Psoas muscle (tissue), 8 donors: ENCODE measurements at places on chromosomes 11 and 22.

DNA sequence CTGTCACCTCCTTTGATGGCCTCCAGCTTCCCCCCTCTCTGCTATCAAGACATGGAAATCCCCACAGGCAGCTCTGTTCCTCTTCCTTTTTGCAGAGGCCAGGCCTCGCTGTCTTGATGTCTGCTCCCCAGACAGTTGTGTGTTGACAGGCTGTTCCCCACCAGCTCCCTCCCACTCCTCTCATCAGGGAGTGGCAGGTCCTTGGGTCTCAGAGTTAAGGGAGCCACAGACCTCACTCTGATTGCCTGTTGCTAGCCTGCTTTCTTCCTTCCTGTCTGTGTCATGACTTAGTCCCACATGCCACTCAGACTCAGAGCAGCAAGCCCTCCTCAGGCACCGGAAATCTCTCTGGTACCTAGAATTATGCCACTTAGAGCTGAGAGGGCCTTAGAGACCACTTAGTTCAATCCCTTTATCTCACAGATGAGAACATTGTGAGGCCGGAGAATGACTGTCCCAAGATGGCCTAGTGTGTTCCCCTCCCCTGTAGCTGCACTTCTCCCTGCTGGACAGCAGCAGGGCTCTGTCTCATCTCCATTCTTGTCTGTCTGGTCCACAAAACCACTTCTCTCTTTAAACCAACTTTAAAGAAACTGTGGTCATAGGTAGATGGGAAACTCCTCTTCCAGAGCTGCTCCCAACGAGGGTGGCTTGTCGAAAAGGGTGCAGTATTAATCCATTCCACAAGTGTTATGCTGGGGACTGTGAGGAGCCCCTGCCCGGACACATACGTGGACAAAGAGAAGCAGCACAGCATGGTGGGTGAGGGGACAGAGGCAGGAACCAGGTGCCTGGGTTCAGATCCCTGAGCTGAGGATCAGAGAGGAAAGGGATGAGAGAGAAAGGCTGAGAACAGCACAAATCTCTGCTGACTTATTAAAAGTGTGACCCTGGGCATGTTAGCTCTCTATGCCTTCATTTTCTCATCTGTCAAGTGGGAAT, 4.2 kb downstream of the AMPD3 start:
- no peak for DNase-seq
- H3K27me3 ChIP-seq: no peaks in the 10 kb centered on the region
- no peak overlapping the region for H3K27ac ChIP-seq
- peak overlapping the region; percentile 75 for H3K4me3 ChIP-seq
- peaks cover 25% of the 10 kb centered on the region for H3K4me1 ChIP-seq
- H3K36me3 ChIP-seq: peaks cover 68% of the 10 kb centered on the region

- H3K27me3 ChIP-seq: no peaks in the 10 kb centered on the region
- no peak overlapping the region for H3K4me3 ChIP-seq
- no peaks in the 10 kb centered on the region for H3K4me1 ChIP-seq
Observed at GRCh38 chr11:69311767-69312385, 17.9 kb downstream of the MYEOV start.

GRCh38 chr11:111452817-111453552, 59.2 kb downstream of the BTG4 start:
- H3K4me1 ChIP-seq: peaks cover 9% of the 10 kb centered on the region
- no peaks in the 10 kb centered on the region for H3K27me3 ChIP-seq
- DNase-seq: no peak
- H3K27ac ChIP-seq: no peak overlapping the region
- no peak overlapping the region for H3K4me3 ChIP-seq

DNA sequence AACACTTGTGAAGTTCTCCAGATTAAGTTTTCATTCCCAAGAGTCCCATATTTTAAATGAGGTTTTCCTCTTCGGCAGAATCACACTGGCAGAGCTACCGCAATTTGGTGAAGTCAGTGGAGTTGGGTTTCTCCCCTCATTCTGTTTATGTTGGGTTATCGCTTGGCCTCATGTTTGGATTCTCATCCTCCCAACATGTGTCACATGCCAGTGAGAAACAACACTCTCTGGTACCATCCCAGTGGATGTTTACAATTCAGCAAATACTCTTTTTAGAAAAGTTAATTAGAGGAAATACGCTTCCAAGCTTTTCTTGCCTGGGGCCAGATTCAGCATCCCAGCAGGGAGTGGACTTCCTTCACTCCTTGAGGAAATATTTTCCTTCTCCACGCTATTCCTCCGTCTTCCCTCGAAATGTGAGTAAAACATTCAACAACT, 2.1 kb downstream of the PAMR1 start:
- H3K27ac ChIP-seq: no peak overlapping the region
- no peaks in the 10 kb centered on the region for H3K4me1 ChIP-seq
- no peak for DNase-seq
- no peaks in the 10 kb centered on the region for H3K27me3 ChIP-seq

- H3K27ac ChIP-seq: peak overlapping the region; percentile 11
- no peak for DNase-seq
- peaks cover 10% of the 10 kb centered on the region for H3K4me1 ChIP-seq
- no peak overlapping the region for H3K4me3 ChIP-seq
- H3K36me3 ChIP-seq: peaks cover 79% of the 10 kb centered on the region
Observed at GRCh38 chr11:11948242-11948947, 60.0 kb downstream of the DKK3 start.

GRCh38 chr22:30289980-30290313, 642 bp upstream of the CASTOR1 start:
- peak overlapping the region; percentile 76 for H3K27ac ChIP-seq
- H3K36me3 ChIP-seq: peaks cover 13% of the 10 kb centered on the region
- H3K27me3 ChIP-seq: no peaks in the 10 kb centered on the region
- peaks cover 22% of the 10 kb centered on the region for H3K4me1 ChIP-seq
- peak overlapping the region; percentile 94 for H3K4me3 ChIP-seq

DNA sequence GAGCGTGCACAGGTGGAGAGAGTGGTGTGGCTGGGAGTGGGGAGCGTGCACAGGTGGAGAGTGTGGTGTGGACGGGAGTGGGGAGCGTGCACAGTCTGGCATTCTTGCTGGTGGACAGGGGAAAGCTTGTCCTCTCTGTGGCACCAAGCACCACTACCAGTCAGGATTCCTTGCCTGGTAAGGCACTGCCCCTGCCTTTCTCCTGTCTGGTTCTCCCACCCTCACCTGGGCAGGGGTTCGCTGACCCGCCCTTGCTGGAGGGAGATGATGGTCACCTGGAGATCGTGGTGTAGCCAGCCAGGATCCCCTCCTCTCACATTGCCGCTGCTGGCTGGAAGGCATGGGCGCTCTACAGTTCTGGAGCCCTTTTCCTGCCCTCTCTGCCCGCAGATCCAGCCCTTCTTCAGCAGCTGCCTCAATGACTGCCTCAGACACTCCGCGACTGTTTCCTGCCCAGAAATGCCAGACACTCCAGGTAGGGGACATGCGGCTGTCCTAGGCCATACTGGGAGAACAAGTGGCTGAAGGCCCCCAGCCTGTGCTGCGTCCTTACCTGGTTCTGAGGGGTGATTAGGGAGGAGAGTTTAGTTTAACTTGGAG, 16.7 kb downstream of the TMEM121B start:
- peaks cover 39% of the 10 kb centered on the region for H3K36me3 ChIP-seq
- H3K27me3 ChIP-seq: peaks cover 2% of the 10 kb centered on the region
- H3K4me1 ChIP-seq: no peaks in the 10 kb centered on the region
- no peak for DNase-seq
- H3K4me3 ChIP-seq: no peak overlapping the region

GRCh38 chr11:2758751-2759150, 59.0 kb upstream of the KCNQ1OT1 start:
- DNase-seq: no peak
- H3K4me3 ChIP-seq: no peak overlapping the region
- no peaks in the 10 kb centered on the region for H3K27me3 ChIP-seq
- H3K4me1 ChIP-seq: no peaks in the 10 kb centered on the region
- no peak overlapping the region for H3K27ac ChIP-seq

GRCh38 chr11:13349046-13349445, 71.5 kb downstream of the BMAL1 start:
- H3K4me3 ChIP-seq: no peak overlapping the region
- H3K4me1 ChIP-seq: no peaks in the 10 kb centered on the region
- no peak overlapping the region for H3K27ac ChIP-seq
- no peaks in the 10 kb centered on the region for H3K27me3 ChIP-seq
